Pons (tissue), 1 donor: ENCODE measurements at places on chromosomes 16 and 17.

- DNase-seq: no peak
Observed at GRCh38 chr16:11700264-11701029, 32.2 kb downstream of the SNN start.

GRCh38 chr17:61467416-61468262 lies 15.4 kb downstream of the TBX4 start:
- DNase-seq: peak; percentile 17

DNA sequence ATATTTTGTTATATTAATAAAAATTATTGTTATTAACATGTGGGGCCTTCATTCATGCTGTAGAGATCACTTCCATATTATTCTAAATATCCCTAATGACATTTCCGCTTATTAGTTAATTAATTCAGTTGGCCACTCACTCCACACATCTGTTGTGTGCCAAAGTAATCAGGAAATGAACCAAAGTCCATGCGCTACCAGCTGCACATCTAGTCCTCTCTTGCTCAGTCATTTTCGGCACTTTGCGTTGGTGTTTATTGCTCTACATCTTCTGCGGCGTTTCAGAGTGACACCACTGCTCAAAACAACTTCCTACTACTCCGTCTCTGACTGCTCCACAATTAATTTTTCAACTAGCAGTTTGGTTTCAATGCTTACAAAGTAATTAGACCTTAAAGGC lies 101.4 kb upstream of the ZFHX3 start:
- DNase-seq: no peak

DNA sequence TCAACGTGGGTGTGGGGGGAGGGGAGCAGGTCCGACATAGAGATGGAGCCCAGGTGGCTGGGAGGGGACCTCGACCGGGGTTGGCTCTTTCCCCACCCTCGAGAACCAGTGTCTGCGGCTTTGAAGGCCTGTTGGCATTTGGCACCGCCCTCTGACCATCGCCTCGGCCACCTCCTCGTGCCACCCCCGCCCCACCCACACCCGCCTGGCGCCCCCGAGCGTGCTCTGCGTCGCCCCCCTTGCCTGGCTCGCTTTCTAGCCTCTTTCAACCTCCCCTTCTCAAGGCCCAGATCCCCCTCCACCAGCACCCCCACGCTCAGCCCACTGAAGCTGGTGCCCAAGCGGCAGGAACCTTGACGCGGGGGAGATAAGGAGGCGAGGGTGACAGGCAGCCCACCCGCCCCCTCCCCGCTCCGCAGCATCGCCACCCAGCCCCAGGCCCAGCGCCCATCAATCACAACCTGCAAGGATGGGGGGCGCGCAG lies 619 bp downstream of the CACNB1 start:
- DNase-seq: no peak
